NCI-H510A (cell line): ENCODE measurements at places on chromosomes 6 and 20.

- DNase-seq: no peak
These were observed 61.9 kb downstream of the GJA10 start for GRCh38 chr6:89956182-89956581.

DNA sequence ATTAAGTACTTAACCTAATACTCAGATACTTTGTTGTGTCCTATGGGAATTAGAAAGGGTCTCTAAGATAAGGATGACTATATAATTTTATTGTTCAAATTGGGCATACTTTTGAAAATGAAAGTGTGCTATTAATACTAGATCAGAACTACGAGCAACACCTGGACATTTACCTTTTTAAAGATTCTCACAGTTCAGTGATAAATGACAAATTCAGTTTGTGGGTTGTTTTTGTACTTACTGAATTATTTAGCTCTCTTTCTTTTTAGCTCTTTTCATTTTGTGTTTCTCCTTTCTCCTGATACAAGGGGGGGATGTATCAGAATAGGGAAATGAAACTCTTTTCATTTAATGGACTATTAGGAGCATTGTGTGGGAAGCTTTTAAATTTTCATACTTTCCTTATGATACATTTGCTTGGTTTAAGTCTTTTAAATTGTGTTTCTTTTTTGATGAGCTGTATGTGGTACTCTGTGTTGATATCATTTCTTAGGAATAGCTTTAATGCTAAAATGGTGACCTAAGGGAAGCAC, 47.5 kb downstream of the PHF3 start:
- no peak for DNase-seq

DNA sequence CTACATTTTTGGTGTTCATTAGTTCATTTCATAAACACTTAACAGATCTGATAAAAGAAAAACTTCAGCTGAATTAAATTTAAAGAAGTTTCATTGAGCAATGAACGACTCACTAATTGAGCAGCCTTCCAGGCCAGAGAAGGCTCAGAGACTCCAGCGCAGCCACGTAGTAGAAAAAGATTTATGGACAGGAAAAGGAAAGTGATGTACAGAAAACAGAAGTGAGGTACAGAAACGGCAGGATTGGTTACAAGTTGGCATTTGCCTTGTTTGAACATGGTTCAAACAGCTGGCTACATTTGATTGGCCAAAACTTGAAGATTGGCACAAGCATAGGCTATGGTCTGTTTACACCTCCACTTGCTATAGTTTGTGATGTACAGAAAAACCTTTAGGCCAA, 166.3 kb upstream of the DTNBP1 start:
- DNase-seq: no peak

DNA sequence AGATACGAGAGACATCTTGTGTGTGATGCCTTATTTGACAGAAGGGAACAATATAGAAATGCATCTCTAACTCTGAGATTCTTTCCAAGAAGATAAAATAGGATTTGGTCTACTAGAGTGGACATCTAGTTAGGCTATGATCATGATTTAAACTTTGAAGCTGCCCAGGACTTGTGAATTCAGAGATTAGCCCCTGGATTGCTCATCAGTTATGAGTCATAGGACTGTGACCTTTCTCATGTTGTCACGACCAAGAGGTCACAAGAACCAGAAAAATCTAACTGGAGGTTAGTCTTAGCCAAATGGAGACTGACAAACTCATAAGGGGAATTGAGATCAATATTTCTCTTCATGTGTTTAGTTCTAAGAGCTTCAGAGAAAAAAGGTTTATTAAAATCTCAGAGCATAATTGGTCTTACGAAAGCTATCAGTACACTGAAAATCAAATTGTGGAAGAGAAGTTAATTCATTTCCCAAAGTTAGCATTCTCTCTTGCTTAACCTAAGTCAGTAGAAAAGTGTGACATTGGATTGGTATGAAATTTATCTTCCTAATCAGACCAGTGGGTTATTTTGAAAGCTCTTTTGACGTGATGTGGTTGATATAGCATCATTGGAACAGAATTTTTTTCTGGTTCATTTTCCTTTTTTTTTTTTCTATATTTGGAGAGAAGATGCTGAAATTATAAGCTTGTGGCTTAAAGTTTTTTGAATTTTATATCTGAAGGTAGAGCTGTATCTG, 245.7 kb downstream of the RNF144B start:
- no peak for DNase-seq

DNA sequence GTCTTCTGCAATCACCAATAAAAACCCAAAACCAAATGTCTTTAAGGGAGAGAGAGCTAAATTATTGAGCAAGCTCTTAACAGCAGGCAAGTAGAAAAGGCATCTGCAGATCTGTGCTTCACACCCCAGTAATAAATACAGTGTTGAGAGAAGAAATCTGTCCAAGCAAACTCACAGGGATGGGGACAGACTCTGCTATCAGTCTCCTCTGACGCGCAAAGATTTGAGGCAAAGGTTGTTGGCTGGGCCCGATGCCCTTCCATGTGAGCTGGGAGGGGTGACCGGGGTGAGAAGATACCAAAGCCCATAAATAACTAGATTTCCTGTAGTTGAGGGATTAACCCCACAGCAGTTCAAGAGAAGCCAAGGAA, 315.2 kb upstream of the SOX4 start:
- no peak for DNase-seq
